ENCODE measurements at places on chromosomes 3 and 15.

DNA sequence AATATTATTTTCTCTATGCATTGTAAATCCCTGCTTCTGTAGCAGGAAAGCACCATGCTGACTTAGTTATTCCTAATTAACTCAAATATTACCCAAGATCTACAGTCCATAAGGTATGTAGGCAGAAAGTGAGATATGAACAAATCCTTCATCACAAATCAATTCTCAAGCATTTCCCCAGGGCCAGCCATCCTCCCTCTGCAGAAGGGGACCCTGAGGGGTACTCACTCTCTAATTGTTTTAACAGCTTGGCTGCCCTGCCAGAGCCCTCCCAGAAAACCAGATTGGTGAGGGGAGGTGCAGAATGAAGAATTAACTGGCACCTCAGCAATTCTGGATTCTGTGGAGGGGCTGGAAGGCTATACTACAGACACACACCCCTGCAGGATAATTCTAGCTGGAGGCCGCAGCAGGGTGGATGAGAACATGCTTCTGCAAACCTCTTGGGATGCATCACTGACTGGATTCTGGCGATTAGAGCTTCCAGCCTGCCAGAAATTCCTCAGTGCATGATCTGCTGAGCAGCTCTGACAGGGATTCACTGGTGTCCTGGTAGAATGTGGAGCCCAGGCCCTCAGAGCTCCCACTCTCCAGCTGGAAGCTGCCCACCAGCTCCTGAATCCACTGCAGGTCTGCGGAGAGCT is 88.6 kb upstream of the HERC1 start:
- no peak for DNase-seq

GRCh38 chr15:67465196-67465952 is 55.6 kb upstream of the C15orf61 start:
- DNase-seq: no peak

DNA sequence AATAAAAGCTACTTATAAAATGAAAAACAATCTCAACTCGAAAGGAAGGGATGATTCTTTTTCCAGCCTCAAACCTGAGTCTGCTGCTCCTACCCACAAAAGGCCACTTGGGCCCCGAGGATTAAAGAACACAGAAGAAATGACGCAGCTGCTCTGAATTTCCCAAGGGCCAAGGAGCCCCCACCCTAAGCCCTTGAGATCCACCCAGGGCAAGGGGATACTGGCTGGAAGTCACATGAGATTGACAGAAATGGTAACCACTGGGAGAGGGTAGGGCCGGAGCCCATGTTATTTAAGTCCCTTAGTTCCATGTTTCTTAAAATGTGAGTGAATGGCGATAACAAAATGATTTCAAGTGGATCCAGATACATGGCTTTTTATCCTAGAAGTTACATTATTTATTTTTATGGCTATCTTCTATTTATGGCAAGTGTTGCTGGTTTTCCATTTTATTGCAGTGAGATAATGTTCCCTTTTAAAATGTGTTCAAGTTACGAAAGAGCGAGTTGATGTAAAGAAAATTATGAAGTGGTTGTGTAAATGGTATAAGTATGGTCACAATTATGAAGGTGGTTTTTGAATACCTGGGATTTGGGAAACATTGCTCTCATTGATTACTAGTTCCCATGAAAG is 16.8 kb downstream of the IGDCC4 start:
- DNase-seq: no peak

- no peak for DNase-seq
Observed at GRCh38 chr3:3927198-3927597, 128.0 kb downstream of the LRRN1 start.

GRCh38 chr3:134357914-134358811 is 16.1 kb downstream of the AMOTL2 start:
- DNase-seq: no peak

GRCh38 chr3:57152151-57153143 is 12.7 kb downstream of the IL17RD start:
- DNase-seq: no peak

DNA sequence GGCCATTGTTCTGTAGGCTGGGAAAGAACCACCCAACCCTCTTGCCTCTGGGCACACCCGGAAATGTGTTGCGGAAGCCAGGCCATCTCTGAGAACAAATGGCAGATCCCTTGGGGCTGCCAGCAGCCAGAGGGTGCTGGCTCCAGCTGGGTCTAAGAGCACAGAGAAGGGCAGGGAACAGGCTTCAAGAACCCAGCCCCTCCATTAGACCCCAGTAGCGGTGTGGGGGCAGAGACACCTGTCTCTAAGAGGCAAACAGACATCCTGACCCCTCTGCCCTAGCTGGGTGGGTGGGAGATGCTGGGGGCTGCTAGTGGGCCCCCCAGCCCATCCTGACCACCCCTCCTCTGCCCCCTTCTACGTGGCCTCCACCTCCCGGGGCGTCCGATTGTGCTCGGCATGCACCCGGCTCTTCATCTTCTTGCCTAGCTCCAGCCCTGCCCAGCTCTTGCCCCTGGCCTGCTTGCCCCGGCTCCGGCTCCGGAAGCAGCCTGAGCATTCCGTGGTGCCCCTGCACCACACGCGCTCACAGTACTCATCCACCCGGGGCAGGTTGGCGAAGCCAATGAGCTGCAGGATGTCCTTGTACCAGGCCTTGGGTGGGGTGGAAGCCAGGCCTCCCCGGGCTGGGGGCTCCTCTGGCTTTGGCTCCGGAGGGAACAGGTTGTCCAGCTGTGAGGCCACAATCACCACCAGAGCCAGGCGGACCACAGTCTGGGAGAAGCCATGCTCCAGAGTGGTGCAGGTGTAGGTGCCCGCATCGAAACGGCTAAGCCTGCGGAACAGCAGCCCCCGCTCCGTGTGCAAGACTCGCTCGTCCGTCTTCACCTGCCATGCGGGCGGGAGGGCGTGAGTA is 9.4 kb downstream of the SEMA3G start:
- DNase-seq: no peak

- no peak for DNase-seq
Observed at GRCh38 chr3:172803489-172803888, 53.0 kb downstream of the ECT2 start.

DNA sequence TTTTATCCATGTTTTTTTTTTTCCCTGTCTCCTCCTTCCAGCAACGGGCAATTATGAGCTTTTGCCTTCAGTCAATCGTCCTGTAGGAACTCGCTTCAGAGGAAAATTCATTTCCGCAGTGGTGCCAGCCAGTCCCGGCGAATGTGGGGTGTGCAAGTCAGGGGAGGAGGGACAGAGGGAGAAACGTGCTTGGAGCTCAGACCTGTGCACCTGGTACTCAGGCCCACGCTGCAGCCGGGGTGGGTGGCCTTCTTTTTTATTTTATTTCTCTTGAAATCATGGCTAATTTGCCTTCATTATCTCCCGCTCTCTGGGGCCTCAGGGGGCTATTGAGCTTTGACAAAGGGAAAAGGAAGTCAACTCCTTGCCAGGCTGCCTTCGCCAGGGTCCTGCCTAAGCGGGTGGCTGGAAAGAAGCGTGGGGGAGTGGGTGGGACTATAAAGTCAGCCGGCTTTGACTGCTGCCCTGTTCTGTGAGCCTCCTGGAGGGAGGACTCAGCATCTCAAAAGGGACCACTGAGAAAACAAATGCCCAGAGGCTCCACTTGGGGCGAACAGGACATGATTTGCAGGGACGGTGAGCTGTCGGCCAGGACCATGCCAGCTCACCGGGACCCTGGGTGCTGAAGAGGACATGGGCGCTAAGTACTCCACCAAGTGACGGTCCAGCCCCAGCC is 5.5 kb downstream of the GRIP2 start:
- DNase-seq: no peak

GRCh38 chr15:80637747-80638146 is 57.4 kb upstream of the ABHD17C start:
- no peak for DNase-seq

DNA sequence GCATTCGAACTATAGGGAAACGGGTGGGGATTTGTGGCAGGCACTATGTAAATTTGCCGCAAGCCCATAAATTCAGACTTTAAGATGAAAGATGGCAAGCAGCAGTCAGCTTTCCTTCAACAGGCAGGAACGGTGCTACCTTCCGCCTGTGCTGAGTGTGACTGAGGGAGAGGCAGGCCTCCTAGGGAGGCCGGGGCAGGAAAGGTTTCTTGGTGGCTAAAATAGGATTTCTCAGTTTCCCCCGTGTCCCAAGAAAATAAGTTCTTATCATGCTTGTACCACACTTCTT is 12.5 kb downstream of the FLNB start:
- no peak for DNase-seq

DNA sequence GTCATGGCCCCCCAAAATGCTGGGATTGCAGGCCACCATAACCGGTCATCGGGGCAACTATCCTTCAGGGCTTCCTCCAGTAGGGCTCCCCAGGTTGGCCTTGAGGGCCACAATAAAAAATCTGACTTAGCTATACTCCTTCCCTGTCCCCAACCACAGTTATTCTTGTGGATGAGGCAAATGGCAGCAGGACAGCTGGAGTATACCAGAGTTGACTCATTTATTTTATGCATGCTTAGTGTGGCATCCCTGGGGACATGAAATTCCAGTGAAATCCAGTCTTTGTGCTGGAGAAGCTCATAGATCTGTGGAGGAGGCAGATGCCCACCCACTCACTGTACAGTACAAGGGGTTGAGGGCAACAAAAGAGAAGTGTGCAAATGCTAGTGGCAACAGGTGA is 109.5 kb downstream of the RORA start:
- no peak for DNase-seq

GRCh38 chr3:45211466-45212094 is 14.5 kb downstream of the TMEM158 start:
- no peak for DNase-seq

- DNase-seq: no peak
Observed at GRCh38 chr3:150483226-150483625, 63.1 kb downstream of the SERP1 start.

DNA sequence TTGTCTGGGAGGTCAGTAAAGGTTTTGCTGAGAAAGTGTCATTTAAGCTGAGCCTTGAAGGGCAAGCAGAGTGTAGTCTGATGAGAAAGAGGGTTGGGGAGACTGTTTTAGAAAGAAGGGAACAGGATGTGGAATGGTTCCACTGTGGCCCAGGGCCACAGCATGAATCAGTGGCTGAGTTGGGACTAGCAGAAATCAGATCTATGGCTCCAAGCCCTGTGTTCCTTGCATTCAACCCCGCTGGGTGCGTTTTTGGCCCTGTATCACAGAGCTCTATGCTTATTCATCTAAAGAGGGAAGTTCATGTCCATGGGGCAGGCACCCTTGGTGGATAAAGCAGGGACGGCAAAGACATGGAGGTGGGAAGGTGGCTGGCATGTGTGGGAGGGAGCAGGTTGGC is 151.3 kb downstream of the CACNA1D start:
- no peak for DNase-seq

DNA sequence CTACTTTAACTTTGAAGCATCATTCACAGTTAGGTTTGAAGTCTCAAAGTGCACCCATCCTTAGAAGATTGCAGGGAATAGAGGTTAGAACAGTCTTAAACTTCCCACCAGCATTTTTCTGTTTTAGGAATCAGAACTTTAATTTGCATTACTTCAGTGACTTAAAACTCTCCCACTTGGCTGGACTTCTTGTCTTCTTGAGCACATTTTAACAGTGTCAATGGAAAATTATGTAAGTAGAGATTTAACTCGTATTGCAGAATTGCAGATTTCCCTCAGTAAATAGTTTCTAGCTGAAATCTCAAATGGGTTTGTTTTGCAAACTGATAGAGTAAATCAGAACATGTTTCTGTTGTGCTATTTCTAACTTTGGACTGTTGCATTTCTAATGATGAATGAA is 369.6 kb downstream of the OTOL1 start:
- no peak for DNase-seq

DNA sequence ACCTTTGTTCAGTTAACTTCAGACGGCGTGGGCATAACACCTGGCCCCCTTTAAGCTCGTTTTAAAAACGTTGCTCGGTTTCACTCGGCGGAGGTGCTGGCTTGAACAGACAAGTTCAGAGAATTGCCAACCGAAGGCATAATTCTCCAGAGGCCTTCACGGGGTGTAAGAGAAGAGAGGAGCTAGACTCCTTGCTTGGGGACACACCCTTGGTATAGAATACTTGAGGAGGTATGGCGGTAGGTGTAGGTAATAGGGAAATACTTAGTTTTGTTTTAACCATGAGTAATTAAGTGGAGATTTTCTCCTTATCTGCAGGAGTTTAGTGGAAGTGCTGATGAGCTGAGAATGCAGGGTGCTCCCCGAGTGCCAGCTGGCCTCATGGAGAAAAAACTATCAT is 921 bp downstream of the FBXL2 start:
- no peak for DNase-seq

GRCh38 chr15:25759421-25759820 is 103.7 kb downstream of the ATP10A start:
- no peak for DNase-seq

GRCh38 chr15:68924866-68925560 is 5.3 kb upstream of the SPESP1 start:
- DNase-seq: peak; percentile 53

GRCh38 chr3:165770781-165771180 is 66.4 kb downstream of the BCHE start:
- DNase-seq: no peak

GRCh38 chr3:184608209-184608608 is 46.6 kb downstream of the EPHB3 start:
- DNase-seq: no peak

DNA sequence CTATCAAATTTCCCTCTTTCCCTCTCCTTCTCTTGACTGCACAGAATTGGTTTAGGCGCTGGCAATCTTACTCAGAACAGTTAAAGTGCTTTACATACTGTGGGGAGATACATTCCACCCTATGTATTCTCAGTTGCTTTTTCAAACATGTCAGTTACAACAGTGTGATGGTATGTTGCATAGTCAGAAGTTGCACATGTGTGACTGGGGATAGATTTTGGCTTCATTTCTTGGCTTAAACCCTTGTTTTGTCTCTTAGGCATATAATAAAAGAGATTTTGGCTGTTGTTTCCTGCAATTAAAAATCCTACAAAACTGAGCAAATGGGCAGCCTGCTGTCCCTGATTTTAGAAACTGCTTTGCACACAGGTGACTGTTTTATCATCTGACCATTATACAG is 86.7 kb downstream of the PIK3R4 start:
- DNase-seq: no peak

- peak; percentile 83 for DNase-seq
Observed at GRCh38 chr3:42247576-42248027, 18.4 kb downstream of the CCK start.

DNA sequence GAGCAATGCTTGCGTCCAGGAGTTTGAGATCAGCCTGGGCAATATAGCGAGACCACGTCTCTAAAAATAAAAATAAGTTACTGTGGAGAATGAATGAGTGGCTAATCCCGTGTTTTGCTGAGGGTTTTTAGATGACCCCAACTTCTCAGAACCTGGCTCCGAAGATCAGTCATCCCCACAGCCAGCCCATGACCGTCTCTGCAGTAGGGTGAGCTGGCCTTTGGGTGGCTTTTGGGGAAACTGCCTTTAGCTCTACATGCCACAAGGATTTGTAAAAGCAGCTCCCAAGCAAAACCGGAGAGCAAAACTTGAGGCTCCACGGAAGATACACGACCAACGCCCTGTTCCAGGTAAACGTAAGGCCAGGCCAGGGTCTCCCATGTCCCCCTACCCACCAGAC is 39.2 kb upstream of the TFRC start:
- no peak for DNase-seq

DNA sequence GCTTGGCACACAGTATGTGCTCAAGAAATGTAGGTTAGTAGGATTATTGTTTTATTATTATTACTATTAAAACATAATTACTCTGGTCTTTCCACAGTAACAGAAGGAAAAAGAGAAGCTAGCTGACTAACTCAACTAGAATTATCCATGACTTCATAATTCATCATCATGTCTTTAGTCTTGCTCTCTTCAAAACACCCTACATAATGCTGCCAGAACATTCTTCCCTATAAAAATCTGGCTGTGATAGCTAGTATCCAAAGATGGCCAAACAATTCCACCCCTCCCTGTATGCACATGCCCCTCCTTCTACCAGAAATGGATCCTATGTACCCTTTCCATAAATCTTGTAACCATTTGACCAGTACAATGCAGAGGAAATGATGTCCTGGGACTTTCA is 48.8 kb upstream of the SRGAP3 start:
- no peak for DNase-seq

All from naive thymus-derived CD8-positive, alpha-beta T cell (primary cell).